Suppressor macrophage treated with lipopolysaccharide for 4 hours (primary cell): ENCODE measurements at places on chromosomes 12 and 14.

DNA sequence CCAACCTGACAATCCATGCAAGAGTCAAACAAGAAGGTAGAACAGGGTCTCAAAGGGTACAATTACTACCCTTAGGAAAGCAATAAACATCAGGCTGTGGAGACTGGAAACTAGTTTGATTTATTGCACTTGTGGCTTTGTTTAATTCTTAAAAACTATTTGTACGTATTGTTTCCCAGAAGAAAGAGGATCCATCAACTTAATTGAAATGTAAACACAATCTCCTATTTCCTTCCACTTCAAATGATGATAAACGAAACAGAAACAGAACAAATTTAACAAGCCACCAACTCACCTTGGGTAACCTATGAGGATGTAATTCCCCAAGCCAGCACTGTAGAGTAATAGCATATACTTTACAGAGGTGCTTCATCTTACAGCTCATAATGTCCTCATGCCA is 8.0 kb downstream of the STXBP6 start:
- no peak for DNase-seq

DNA sequence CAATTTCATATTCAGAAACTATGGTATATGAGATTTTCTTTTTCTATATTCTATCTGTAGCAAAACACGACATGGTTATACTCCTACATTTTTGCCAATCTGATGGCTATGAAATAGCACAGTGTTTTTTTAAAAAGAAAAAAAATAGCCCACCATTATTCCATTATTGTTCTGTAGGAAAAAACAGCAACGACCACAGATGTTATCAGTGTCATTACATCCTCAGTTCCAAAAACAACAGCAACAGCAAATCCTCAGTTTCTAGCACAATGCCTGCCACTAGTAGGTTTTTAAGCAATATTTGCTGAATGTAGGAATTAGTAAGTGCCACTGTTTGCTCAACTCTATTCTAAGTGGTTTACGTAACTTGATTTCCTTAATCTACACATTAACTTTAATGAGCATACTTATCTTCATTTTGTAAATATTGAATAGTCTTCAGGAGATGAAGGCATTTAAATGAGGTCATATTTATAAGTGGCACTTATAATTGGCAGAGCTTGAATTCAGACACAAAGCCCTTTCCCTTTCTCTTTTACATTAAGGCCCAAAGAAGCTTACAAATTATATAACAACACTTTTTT is 8.3 kb downstream of the RNASE6 start:
- no peak for DNase-seq

DNA sequence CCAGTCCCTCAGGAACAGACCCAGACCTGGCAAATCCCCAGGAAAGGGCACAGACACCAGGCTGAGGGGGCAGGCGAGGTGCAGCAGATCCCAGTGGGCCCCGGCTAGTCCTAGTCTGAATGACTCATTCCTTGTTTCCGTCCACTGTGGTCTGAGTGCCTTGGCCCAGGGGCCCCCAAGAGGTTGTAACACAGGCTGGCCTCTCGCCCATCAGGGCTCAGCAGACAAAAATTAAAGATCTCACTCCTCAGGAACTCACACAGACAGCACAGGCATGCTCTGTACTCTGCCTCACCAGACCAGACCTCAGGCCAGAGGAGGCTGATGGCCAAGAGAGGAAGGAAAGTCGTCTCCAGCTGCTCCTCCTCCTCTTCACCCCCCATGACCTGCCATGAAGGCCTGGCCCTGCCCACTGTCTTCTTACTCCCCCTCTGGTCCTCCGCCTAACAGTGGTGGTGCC is 7.7 kb upstream of the LTBP2 start:
- peak; percentile 43 for DNase-seq

DNA sequence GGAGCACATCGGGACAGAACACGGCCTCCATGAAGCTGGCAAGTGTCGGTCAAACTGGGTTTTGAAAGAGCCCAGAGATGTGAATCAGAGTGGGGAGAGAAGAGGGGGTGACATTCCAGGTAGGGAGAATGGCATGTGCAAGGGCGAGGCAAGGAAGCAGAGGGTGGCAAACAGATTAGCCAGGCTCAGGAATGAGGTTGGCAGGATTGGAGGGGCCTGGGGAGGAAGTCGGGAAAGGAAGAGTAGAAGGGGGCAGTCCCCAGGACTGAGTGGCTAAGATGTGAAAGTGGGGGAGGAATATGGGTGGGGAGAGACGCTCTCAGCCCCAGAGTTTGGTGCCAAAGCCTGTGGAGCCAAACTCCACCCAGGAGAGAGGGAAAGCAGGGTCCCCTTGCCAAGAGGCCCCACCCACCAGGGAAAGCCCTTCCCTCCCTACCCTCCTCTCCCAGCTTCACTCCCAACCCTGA is 5.5 kb upstream of the HDAC7 start:
- no peak for DNase-seq

- DNase-seq: no peak
Measured at GRCh38 chr14:85514487-85514886, 15.5 kb upstream of the FLRT2 start.

DNA sequence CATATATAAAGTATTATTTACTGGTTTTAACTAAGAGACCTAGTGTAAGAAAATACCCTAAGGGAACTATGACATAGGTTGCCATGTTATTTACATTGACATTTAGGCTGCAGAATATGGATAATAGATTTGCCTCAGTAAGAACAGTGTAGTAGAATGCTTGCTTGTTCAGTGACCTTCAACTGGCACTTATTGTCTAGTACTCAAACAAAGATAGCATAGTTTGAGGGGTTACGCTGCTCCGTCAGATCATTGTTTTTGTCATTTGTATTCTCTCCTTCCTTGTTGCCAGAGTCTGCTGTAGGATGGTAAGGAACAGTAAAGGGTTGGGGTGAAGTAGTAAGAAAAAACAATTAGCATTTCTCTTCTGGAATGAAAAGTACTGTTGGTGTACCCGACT is 33.2 kb downstream of the TOGARAM1 start:
- no peak for DNase-seq

DNA sequence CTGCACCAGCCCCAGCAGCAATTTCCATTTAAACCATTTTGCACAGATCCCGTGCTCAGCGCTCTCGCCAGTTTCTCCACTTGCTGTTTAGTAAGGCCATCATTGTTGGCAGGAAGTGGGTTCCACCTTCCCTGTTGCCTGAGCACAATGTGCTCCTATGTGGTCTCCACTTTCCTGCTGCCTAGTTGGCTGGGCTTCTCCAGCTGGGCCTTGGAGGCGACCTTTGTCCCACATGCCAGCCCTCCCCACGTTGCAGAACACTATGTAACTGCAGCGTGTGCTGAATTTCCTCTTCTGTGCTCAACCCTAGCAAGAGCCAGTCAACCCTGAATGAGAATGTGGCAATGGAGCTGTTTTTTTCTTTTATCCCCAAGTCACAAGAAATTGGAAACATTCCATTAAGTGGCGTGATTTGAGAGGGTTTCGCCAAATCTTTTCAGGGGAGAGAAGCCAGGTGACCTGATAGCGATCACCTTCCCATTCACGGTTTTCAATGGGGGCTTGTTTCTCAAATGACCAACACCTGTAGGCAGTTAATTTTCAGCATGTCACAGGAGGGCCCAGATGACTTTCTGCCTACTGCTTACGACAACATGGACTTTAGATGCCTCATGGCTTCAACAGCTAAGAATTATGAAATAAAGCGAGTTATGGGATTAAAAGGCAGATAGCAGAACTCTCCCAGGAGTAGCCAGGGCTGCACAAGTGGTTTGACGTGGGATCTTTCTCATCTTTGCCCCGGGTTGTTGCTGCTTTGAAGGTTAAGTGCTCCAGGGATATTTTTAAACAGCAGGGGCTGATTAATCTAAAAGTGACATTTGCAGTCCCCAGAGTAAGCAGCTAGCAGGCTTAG is at the start of gene ACACB:
Gene ACACB (plus strand): TSS at position 830 of the 853 bp plus-strand sequence. CDS start 22,819 bp downstream, outside the sequence.
- peak; percentile 31 for DNase-seq

DNA sequence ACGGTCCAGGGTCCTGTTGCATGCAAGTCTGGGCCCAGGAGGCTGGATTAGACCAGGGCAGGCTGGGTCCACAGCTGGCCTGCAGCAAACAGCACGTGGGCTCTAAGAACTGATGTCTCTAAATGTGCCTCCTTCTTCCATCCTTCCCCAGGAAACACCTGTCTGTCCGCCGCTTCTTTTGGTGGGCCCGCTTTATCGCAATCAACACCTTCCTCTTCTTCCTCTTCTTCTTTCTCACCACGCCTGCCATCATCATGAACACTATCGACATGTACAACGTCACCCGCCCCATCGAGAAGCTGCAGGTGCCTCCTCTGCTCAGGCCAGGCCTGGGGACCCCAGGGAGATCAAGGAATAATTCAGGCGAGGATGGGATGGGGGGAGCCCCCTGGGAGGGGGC is 28.3 kb downstream of the NGB start:
- no peak for DNase-seq

DNA sequence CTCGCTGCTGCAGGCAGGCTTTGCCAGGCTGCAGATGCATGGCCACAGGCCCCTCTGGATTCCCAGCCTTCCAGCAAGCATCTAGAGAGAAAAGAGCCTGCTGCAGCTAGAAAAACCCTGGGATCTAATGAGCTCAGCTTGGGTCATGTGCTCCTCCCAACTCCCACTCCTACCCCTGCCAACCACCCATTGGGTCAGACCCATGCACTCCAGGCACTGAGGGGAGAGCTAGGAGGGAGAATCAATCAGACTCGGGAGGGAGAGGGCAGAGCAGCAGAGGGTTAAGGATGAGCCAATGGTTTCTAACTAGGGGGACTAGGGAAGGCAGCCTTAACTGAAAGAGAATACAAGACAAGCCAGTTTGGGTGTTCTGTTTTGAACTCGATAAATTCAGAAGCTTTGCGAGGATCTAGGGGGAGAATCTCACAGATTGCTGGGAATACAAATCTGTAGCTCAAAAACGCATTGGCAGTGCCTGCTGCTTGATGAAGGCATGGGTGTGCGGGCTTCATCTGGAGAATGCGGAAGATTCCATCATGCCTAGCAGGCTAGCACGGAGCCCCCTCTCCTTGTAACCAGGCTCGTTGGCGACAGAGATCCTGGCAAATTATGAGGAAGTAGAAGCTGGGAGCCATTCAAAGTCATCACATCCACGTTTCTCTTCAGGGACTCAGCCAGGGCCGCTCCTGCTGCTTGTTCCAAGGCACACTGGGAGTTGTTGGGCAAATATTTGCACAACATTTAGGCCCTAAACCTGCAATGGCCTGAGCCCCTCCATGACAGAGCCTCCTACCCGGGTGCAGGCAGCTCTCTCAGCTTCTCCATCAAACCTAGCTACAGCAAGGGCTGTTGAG is 56.4 kb downstream of the VCPKMT start:
- peak; percentile 40 for DNase-seq

GRCh38 chr12:53967421-53967925 is 5.5 kb upstream of the HOXC11 start:
- no peak for DNase-seq

DNA sequence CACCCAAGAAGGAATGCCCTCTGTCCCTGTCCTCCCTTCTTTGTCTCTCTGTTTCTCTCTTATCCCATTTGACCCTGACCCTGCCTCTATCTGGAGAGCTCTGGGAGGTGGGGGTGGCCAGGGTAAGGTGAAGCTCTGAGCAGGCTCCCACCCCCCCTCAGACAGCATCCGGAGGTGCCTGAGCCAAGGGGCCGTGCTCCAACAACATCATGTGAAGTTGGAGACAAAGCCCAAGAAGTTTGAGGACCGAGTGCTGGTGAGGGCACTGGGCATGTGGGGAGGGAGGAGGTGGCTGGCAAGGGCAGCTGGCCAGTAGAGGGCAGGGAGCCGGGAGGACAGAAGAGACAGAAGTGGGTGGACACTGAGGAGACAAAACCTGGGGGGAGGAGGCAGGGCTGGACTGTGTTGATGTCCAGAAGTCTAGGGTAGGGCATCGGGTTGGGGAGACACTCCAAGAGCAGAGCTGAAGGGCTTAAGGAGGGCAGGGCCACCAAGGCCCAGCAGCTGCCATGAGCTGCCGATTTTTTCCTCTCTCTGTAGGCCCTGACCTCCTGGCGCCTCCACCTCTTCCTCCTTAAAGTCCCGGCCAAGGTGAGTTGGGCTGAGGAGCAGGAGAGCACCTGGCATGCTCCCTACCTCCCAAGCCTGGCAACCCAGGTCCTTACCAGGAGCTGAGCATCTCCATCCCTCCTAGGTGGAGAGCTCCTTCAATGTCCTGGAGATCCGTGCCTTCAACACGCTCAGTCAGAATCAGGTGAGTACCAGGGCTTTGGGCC is 1.9 kb downstream of the CARMIL3 start:
- DNase-seq: no peak

DNA sequence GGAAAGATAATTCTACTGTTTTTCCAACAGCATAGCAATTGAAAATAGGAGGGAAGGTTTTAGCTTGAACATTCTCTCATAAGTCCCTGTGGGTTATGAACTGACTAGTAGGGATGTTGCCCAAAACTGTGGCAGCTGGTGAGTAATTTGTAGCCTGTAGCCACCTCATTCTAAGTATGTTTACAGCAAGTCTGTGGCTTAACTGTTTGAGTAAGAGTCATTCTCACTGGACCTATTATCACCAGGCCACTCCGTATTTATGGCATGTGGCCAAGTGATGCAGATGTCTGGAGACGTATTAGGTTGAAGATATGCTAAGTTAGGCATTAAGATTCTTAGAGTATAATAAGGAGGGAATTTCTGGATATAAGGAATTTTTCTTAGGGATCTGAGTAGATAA is 458.3 kb downstream of the ETNK1 start:
- no peak for DNase-seq

DNA sequence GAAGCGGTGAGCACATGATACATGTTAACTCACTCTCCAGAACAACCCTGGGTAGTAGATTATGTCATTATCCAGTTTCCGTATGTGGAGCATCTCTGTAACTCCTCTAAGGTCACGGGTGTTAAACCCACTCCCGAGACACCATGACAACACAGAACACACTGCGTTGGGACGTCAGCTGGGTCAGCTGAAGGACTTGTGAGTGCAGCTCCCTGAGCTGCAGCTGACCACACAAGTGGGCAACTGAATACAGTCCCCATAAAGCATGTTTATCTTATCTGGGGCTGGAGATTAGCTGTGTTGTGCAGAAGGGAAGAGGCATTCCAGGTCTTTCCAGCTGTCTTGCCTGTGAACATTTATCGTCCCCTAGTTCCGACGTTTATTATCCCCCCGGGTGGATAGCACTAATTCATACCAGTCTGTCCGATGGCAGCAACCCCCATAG is 211.5 kb downstream of the CHST11 start:
- DNase-seq: peak; percentile 70

DNA sequence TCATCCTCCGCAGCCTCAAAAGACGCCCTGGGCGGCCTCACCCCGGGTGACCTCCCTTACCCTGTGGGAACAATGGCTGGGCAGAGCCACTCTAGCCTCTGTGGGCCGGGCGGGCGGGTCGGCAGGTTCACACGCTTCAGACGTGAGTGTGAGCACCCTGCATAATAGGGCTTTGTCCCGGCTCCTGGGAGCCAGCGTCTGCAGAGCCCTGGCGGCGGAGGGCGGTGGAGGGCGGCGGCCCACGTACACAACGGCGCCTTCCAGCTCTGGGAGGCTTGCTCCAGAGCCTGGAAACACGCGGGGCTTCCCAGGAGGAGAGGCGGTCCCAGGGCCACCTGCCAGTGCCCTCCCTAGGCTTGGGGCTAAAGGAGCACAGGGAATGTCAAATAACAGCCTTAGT is 205.6 kb downstream of the BCL11B start:
- no peak for DNase-seq
